HFFc6 (cell line): ENCODE measurements at places on chromosomes 5 and 9.

DNA sequence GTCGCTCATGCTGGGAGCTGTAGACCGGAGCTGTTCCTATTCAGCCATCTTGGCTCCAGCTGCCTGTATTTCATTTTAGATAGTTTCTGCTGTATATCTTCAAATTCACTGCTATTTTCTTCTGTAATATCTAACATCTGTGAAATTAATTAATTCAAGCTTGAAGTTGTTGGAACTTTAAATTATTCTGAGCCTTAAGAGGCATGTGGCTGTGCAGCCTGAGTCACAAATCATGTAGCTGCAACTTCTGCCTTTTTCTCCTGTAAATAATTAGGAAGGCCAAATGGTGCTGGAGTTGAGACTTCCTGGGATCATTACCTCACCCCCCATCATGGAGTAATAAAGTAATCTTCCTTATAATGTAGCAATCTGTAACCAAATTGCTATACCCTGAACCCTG is 183.3 kb upstream of the PCSK5 start:
- H3K4me1 ChIP-seq: no peaks in the 10 kb centered on the region
- no peaks in the 10 kb centered on the region; the same call in 1 of the 2 replicates for H3K36me3 ChIP-seq
- H3K27ac ChIP-seq: no peak overlapping the region
- no peak overlapping the region for H3K4me3 ChIP-seq

GRCh38 chr5:179607160-179607931 is 16.1 kb downstream of the HNRNPH1 start:
- peak overlapping the region; percentile 48 for H3K27ac ChIP-seq
- peaks cover 31% of the 10 kb centered on the region for H3K4me1 ChIP-seq
- H3K36me3 ChIP-seq: peaks cover 31% of the 10 kb centered on the region
- no peak for DNase-seq
- no peak overlapping the region; the same call in 1 of the 2 replicates for H3K4me3 ChIP-seq

DNA sequence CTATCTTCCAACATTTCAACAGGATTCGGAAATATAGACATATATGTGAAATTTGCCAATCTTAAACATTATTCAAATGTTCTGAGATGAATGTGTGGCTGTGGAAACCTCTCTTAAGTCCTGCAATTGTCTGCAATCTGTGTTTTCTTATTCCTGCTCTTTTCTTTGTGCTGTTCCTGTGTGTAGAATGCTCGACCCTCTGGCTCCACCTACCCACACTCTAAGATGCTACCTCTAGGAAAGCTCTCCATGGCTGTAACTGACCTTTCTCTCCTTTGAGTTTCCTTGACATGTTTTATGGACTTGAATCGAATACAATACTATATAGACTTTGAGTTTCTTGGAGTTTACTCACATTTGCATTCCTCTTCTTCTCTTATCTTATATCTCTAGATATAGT is 120.6 kb upstream of the ASTN2 start:
- H3K4me1 ChIP-seq: no peaks in the 10 kb centered on the region
- no peak for DNase-seq
- no peak overlapping the region for H3K27ac ChIP-seq

- no peaks in the 10 kb centered on the region; the same call in none of the 2 replicates for H3K27me3 ChIP-seq
- H3K4me1 ChIP-seq: peaks cover 78% of the 10 kb centered on the region
- no peak for DNase-seq
- H3K36me3 ChIP-seq: no peaks in the 10 kb centered on the region
Measured at GRCh38 chr9:125885405-125886034, 138.3 kb downstream of the PBX3 start.

GRCh38 chr9:36288070-36288469 is 29.8 kb upstream of the GNE start:
- H3K27ac ChIP-seq: no peak overlapping the region
- H3K4me3 ChIP-seq: no peak overlapping the region

DNA sequence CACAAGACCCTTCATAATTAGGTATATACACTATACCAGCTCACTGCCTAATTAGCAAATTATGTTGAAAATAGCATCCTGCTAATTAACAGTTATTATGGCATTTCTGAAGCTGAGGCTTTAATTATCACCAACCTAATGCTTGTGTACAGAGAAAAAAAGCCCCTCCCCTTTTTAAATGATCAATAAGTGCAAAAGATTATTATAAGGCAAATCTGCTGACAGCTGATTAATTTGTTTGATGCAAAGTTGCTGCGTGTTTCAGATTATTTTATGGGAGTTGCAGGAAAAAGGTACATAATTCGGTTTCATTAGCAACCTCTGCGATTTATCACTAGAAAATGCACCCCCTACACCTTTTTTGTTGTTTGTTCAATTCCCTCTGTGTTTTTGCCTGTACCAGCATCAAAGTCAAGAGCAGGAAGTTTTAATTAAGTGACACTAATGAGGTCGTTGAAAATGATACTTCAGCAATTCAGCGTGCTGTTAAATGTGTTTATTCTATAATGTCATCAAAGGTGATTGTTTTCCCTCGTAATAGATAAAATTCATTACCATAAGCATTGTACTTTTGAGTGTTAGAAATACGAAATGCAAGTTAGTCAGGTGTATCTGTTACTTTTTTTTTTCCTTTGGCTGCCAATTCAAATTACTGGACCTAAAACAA is 170.0 kb downstream of the EBF1 start:
- peaks cover 4% of the 10 kb centered on the region; the same call in 1 of the 2 replicates for H3K36me3 ChIP-seq
- no peak overlapping the region for H3K4me3 ChIP-seq
- DNase-seq: no peak
- no peak overlapping the region for H3K27ac ChIP-seq
- H3K27me3 ChIP-seq: no peaks in the 10 kb centered on the region

DNA sequence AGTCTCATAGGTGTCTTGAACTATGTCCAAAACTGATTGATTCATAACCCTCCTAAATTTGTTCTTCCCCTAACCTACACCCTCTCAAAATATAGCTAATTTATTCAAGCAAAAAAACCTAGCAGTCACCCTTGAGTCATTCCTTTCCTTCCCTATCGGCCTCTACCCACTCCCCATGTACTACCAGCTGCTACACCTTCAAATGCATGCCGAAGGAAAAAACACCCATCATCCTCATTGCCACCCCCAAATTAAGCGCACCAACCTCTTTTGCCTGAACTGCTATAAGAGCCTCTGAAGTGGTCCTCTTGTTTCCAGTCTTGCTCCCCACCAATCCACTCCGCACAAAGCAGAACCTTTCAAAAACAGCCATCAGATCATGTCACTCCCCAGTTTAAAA is 12.6 kb downstream of the LIFR start:
- peaks cover 12% of the 10 kb centered on the region for H3K4me1 ChIP-seq
- no peak overlapping the region for H3K4me3 ChIP-seq
- H3K36me3 ChIP-seq: no peaks in the 10 kb centered on the region
- no peaks in the 10 kb centered on the region; the same call in 1 of the 2 replicates for H3K27me3 ChIP-seq
- no peak overlapping the region for H3K27ac ChIP-seq
- no peak for DNase-seq

- no peaks in the 10 kb centered on the region for H3K36me3 ChIP-seq
- H3K27me3 ChIP-seq: no peaks in the 10 kb centered on the region
- H3K27ac ChIP-seq: no peak overlapping the region
- no peak overlapping the region for H3K4me3 ChIP-seq
- no peak for DNase-seq
Measured at GRCh38 chr5:42620579-42621216, 135.9 kb upstream of the CCDC152 start.
